ENCODE measurements at places on chromosomes 2 and 18. TPM values are rescaled to one million over a fixed set of nuclear protein-coding genes. Genes with fewer than 3 reads are reported as not detected.

The UGT1A8 gene
- not detected for total RNA-seq

The ZNF519 gene
- 4.7 TPM for total RNA-seq

DNA sequence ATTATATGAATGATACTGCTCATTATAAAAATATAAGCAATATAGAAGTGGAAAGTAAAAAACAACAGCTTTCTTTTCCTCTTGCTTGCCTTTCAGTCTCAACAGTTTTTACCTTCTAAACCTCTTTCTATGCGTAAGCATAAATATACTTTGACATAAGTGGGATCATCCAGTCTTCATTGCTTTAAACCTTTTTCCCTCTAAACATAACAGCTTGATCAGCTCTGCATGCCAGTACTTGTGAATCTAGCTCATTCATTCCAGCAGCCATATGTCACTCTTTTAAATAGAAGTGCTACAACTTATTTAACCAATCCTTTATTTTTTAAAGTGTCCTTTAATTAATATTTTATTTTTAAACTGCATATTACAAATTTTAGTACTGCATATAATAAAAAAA is 88.1 kb downstream of the TTC27 start:
- peak; percentile 63 for DNase-seq

- no peak for DNase-seq
Observed at GRCh38 chr2:199875400-199875799, 24.4 kb upstream of the FTCDNL1 start.

GRCh38 chr2:85053802-85054201 is 79.4 kb upstream of the TCF7L1 start:
- DNase-seq = peak; percentile 54

GRCh38 chr18:42087235-42087634 is 132.2 kb downstream of the PIK3C3 start:
- DNase-seq = no peak

Measured in IMR-90 (cell line).